ENCODE measurements at places on chromosomes 13 and 19. TPM values are rescaled to one million over a fixed set of nuclear protein-coding genes. Genes with fewer than 3 reads are reported as not detected.

The TLE6 gene
- total RNA-seq = 1.9 TPM

The AXL gene
- 238 TPM for total RNA-seq

The CDX2 gene
- total RNA-seq = not detected

The DIAPH3 gene
- 12.7 TPM for total RNA-seq

The KCNJ14 gene
- total RNA-seq = 0.39 TPM

The IGFL2 gene
- total RNA-seq = not detected

The GNG8 gene
- not detected for total RNA-seq

The TINCR gene
- total RNA-seq = 0.11 TPM

The PROSER3 gene
- 3.3 TPM for total RNA-seq

The MAST1 gene
- total RNA-seq = 0.18 TPM

The KRTDAP gene
- total RNA-seq = not detected

The ZFP14 gene
- 2.2 TPM for total RNA-seq

The FFAR2 gene
- not detected for total RNA-seq

The MBD3L3 gene
- total RNA-seq = not detected
